ENCODE measurements at places on chromosomes 16 and 17.
A peak's percentile ranks its signal among the peaks of the same experiment; 100 is the strongest.

- DNase-seq = no peak
These were observed 1.4 kb upstream of the LHX1 start for GRCh38 chr17:36935671-36936454.

DNA sequence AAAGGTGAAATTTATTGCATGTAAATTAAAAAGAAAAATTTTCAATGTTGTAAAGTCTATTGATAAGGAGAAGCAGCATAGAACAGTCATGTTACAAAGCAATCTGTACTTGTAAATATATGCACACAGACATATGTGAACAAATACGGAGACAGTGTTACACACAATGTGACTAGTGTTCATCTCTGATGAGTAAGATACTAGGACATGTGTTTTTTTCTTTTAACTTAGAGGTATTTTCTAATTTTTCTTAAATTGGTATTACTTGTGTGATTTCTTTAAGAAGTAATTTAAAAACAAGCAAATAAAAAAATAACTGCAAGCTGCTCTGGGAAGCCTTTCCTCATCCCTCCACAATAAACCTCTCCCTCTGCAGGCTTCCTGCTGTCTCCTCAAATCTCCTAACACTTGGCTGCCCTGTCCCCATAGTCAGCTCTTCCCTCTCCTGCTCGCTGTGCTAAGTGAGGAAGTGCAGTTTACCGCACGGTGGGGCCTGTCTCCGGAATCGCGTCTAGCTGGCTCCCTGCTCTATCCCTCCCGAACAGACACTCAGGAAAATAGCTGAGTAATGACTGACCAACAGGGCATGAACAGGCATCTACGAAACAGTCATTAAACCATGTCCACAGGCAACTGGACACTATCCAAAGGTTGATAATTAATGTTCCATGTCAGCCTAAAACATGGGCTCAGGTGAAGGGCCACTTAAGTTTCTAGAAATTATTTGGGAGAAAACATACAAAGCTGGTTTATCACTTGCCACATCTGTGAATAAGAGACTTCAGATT lies 35.9 kb downstream of the CMTM4 start:
- peak; percentile 24 for DNase-seq

DNA sequence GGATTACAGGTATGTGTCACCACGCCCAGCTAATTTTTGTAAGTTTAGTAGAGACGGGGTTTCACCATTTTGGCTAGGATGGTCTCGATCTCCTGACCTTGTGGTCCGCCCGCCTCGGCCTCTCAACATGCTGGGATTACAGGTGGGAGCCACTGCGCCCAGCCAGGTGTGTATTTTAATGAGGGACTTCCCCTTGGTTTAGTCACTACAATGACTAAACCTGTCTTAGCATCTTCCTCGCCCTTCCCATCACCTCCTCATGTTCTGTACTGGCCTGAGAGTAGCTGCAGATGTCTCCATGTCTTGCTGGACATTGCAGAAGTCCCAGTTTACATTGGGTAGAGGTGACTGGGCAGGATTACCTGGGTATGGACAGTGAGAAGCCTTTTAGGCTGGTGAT lies 9.6 kb downstream of the SLC7A6 start:
- DNase-seq = no peak

DNA sequence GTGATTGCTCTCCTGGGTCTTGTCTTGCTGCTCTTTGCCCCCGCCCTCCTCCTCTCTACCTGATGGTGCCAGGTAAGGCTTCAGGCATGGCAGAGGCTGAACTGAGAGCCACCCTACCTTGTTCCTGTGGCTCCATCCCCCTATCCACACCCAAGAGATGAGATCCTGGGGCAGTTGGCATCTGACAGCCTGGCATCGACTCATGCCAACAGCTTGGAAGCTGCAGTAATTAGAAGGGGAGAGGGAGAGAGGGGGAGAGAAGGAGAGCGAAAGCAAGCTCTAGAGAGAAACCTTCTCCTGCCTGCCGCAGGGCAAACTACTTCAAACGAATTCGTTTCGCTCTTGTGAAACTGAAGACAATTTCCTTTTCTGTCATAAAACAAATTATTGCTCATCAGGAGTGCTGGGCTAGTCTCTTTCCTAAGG lies 13.8 kb upstream of the SP6 start:
- DNase-seq = peak; percentile 10

GRCh38 chr16:50272687-50273381 lies 6.5 kb downstream of the ADCY7 start:
- no peak for DNase-seq

DNA sequence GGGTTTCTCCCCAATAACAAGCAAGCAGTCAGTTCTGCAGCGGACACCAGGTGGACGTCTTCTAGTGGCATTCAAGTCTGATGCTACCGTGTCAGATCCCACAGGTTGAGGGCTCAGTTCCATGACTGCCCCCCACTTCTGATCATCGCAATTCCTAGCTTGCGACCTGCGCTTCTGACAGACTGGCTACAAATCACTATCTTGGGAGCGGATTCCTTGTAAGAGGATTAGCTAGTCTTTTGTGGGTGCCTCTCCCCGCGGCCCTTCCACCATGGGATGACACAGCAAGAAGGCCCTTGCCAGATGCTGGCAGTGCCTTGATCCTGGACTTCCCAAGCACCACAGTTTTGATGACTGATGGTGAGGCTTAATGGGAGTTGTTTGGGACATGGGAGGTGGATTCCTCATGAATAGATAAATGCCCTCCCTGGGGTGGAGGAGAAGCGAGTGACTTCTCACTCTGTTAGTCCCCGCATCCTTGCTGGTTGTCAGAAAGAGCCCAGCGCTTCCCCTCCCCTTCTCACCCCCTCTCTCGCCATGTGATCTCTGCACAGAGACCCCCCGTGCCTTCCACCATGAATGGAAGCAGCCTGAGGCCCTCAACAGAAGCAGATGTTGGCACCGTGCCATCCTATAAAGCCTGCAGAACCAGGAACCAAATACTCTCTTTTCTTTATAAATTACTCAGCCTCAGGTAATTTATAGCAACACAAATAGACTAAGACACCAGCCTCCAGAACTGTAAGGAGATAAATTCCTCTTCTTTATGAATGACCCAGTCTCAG lies 19.1 kb downstream of the CDIP1 start:
- DNase-seq = no peak

GRCh38 chr17:78108726-78109488 lies 19.6 kb downstream of the TMC6 start:
- DNase-seq = no peak

DNA sequence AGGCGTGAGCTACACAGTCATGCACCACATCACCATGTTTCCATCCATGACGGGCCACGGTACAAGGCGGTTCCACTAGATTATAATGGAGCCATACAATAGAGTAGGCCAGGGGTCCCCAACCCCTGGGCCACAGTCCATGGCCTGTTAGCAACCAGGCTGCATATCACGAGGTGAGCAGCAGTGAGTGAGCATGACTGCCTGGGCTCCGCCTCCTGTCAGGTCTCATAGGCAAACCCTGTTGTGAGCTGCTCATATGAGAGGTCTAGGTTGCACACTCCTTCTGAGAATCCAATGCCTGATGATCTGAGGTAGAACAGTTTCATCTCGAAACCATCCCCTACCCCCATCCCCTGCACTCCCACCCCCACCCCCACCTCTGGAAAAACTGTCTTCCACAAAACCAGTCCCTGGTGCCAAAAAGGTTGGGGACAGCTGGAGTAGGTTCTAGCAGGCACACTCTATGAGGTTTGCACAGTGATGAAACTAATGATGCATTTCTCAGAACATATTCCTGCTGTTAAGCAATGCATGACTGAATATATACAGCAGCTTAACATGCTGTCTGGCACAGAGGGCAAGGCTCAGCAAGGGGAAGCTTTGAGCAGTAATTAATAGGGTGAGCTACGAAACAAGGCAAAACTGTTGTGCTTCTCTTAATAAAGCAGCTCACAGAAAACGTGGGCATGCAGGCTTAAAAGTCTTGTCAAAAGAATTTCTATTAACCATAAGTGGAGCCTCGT lies 108.0 kb downstream of the VPS53 start:
- no peak for DNase-seq
